ENCODE measurements at places on chromosomes 3 and 15.

DNA sequence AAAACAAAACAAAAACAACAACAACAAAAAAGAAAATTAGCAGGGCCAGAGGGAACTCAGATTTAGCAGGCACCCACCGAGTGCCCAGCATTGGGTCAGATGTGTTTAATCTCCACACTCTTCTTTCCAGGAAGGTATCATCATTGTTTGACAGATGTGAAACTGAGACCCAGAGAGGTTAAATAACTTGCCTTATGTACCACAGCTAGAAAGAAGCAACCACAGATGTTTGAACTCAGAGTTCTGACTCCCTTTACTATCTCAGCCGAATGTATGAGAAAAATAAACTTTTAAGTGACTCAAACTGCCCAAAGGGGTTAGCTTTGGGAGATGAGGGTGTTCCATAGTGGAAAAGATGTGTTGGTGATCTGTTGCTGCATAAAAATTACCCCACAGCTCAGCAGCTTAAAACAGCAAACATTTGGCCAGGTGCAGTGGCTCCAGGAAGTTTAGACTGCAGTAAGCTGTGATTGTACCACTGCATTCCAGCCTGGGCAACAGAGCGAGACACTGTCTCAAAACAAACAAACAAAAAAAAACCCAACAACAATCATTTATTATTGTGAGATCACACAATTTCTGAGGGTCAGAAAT is 4.5 kb upstream of the RPP25 start:
- DNase-seq = no peak

- no peak for DNase-seq
Measured at GRCh38 chr3:151197981-151198767, 4.8 kb downstream of the GPR171 start.

DNA sequence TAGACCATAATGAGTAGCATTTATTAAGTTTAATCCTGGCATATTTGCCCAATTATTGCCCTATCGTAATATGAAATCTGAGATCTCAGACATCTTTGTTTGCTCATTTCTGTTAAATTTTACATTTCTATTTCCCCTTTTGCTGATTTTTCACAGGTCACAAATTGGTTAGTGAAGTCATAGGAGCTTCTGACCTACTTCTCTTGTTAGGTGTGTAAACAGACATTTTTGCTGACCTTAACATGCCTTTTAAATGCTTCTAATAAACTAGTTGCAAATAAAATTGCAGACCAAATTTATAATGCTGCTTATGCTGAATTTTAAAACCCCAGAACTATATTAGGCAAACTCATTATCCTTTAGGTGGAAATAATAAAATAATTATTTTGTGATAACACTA is 24.6 kb downstream of the OPA1 start:
- DNase-seq = no peak

DNA sequence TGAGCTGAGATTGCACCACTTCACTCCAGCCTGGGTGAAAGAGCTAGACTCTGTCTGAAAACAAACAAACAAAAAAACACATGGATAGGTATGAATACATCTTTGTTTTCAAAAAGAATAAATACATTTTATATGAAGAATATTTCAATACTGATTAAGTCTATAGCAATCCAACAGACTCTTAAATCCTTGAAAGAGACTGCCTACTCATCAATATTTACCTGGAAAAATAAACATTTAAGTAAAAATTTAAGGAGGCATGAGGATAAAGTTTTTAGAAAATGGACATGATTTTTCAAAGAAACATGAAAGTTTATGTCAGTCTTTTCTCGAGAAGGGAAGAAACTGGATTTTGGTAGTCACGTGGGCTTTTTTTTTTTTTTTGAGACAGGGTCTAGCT is 5.4 kb downstream of the NKIRAS1 start:
- DNase-seq = no peak

DNA sequence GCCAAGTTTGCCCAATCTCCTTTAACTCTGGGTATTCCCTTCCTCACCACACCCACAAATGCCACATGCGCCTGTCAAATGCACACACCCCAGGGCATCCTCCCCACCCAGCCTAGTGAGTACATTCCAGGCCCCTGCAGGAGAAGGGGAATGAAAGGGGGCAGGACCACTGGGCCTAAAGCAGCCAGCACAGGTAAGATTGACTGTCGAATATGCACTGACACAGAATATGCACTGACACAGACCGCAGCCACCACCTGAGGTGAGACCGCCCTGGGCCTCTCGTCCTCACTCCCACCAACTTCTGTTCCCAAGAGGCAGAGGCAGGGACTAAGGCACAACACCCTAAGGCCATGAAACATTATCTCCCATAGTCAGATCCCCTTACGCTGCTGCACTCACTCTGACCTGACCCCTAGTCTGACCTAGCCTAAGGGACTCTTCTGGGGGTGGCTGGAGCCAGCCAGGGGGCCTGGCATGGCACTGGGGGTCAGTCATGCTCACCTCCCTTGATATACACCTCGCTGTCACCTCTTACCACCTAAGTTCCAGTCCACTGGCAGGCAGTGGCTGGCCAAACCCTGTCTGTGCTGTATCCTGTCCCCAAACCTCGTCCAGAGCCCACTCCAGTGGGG is 10.8 kb downstream of the AP3B2 start:
- no peak for DNase-seq

DNA sequence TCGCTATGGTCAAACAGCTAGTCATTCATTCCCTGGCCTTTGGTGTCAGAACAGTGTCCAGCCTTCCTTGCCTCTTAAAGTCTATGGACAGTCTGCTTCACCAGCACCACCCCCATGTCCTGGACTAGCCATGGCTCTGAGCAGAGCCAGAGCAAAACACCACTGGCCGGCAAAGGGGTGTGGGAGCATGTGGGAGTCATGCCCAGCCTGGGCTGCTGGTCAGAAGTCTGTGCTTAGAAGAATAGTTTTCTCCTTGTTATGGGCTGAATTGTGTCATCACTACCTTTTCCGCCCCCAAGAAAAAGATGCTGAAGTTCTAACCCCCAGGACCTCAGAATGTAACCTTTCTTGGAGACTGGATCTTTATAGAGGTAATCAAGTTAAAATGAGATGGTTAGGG is 132.9 kb upstream of the LPP start:
- no peak for DNase-seq

GRCh38 chr3:18667552-18667951 is 242.4 kb upstream of the SATB1 start:
- no peak for DNase-seq

DNA sequence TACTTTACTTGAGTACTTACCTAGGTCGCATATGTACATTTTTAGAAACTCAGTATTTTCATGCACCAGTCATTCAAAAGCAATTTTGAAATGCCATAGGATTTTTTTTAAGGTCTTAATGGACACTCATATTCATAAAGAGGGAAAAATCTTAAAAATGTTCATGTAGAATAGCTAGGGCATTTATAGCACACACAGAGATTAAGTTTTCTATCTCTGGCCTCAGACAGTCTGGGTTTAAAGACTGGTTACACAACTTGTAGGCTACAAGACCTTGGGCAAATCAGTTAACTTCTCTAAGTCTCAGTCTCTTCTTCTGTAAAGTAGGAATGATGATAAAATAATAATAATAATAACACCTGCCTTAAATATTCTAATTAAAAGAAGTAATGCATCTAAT is 48.5 kb upstream of the UBP1 start:
- no peak for DNase-seq

GRCh38 chr3:31384117-31384516 is 148.6 kb upstream of the STT3B start:
- no peak for DNase-seq

- no peak for DNase-seq
Measured at GRCh38 chr3:48930590-48930989, 11.9 kb downstream of the ARIH2 start.

DNA sequence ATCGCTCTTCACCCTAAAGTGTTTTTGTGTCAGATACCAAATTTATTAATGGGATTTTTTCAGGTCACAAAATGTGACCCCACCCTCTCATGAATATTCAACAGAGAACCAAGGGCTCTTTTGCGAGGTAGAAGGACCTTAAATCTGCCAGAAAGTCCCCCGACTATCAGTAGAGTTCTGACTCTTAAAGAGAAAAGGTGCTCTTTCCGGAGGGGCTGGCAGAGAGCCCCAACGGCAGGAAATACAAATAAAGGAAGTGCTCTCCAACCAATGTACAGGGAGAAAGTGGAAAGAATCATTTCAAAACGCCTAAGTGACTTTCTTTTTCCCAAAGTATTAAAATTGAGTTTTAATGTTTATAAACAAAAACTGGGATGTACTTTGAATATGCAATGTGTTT is 517.2 kb downstream of the FOXP1 start:
- DNase-seq = no peak

DNA sequence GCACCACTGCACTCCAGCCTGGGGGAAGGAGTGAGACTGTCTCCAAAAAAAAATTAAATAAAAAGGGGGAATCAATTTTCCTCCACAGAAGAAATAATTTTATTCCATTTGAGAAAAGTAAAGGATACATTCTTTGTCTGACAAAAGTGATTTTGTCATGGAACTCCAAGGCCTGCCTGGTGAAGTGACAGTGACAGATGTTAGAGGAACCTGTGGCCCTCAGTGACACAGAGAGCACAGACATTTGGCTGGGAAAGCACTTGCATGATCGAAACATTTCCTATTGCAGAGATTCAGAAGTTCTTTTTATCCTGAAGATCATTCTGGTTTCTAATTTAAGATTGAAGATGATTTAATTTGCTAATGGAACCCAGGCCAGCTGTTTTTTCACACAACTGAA is 5.9 kb downstream of the LYSMD4 start:
- no peak for DNase-seq

DNA sequence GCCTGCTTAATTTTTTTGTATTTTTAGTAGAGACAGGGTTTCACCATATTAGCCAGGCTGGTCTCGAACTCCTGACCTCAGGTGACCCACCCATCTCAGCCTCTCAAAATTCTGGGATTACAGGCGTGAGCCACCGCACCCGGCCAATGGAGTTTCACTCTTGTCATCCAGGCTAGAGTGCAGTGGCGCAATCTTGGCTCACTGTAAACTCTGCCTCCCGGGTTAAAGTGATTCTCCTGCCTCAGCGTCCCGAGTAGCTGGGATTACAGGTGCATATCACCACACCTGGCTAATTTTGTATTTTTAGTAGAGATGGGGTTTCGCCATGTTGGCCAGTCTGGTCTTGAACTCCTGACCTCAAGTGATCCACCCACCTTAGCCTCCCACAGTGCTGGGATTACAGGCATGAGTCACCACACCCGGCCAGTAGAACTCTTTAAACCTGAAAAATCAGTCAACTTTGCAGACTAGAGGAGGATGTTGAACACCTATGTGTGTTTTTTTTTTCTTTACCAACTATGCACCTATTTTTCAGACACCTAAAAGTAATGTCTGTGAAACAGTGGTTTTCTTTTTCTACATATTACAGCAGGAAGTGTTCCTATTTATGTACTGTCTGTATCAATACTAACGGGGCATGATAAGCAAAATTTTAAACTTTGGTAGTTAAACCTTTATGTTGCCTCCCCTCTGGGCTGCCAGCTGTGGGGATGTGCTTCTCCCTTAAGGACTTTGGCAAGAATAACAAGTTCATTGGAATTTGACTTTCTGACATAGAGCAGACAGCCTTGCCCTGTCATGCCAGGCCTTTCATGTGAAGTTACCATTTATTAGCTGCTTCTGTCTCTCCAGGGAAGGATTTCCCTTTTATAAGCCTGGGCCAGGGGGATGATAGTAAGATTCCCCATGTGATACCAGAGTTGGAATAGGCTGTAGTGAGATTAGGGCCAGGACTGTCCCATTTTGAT is 8.1 kb downstream of the ARIH2 start:
- DNase-seq = no peak

DNA sequence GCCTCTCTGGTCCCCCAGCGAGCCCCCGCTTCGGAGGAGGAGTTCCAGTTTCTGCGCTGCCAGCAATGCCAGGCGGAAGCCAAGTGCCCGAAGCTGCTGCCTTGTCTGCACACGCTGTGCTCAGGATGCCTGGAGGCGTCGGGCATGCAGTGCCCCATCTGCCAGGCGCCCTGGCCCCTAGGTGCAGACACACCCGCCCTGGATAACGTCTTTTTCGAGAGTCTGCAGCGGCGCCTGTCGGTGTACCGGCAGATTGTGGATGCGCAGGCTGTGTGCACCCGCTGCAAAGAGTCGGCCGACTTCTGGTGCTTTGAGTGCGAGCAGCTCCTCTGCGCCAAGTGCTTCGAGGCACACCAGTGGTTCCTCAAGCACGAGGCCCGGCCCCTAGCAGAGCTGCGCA is 3.5 kb downstream of the PML start:
- no peak for DNase-seq

DNA sequence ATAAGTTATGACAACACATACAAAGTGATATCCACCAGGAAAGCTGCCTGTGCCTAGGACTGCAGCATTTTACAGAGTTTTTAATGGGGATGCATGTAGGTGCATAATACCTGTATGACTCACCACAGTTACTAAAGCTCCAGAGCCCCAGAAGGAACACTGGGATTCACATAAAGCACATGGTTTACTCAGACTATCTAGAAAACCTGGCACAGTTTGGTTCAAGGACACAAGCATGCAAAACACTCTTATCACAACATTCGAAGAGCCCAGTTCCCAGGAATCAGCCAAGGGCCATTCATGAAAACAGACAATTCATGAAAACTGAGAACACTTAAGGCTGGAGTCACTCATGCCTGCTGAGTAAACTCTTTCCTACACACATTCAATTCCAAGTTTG is 261.0 kb downstream of the PYDC2 start:
- no peak for DNase-seq

- peak; percentile 51 for DNase-seq
Measured at GRCh38 chr15:28123408-28124023, 24.4 kb upstream of the OCA2 start.

DNA sequence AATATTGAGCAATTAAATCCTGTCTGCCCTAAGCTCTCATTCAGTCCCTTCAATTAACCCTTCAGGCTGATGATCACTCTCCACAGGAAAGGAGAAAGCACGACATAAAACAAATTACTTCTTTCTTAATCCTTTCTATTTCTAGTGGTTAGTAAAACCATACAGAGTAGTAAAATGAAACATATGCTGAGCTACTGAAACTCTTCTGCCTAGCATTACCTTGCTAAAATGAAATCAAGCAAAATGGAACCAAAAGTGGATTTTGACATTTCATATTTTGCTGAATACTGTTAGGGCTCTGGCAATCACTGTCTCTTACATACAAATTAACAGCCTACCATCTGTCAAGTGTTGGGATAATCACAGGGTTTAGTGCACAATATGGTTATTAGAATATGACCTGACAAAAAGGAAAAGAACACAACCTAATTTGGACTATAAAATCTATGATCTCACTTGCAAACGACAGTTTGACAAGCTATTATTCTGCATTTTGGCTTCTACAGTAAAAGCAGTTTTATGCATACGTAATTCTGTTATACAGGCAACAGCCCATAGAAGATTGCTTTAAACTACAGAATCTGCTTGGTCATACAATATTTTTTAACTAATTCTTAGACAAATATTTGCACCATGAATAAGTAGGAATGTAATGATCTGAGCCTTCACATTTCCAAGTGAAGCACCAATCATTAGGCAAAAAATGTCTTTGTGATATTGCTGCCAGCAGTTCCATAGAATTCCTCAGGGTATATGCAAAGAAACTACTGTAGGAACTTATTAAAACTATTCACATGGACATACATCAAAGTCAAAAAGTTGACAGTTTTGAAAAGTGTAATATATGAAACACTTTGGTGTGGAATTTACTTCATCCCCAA is 105.0 kb downstream of the FHIT start:
- no peak for DNase-seq

GRCh38 chr3:4139462-4140140 is 163.6 kb upstream of the SETMAR start:
- DNase-seq = no peak

- no peak for DNase-seq
Measured at GRCh38 chr3:30886888-30887287, 7.6 kb downstream of the GADL1 start.

GRCh38 chr3:66582721-66583423 is 82.0 kb upstream of the LRIG1 start:
- DNase-seq = peak; percentile 32

Measured in activated naive CD8-positive, alpha-beta T cell treated with anti-CD3 and anti-CD28 coated beads, Interleukin-2, amount 10 ng/mL, durations not matched to agents 7 days and 5 days (primary cell).